Endodermal cell (in vitro differentiated cells): ENCODE measurements at places on chromosomes 12 and 14. TPM values are rescaled to one million over a fixed set of nuclear protein-coding genes. Genes with fewer than 3 reads are reported as not detected.
A peak's percentile ranks its signal among the peaks of the same experiment; 100 is the strongest.

GRCh38 chr12:31922341-31923062, 36.7 kb upstream of the RESF1 start:
- no peak for DNase-seq

- DNase-seq: no peak
Measured at GRCh38 chr12:3520711-3521110, 29.7 kb downstream of the PRMT8 start.

DNA sequence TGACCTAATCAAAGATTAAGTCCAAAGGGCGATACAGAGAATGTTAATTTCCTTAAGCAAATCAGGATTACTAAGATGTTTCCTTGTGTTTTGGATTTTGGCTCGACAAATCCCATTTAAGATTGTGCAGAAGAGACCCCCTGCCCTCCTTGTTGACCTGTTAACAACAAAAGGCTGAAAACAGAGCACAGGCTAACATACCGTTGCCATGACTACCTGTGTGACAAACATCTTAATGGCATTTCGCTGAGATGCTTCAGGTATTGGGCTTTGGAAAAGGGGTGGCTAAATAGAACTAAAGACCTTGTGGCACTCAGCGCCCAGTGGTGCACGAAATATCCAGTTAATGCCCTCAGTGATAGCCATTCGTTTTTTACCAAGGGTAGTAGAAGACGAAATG, 1532.3 kb upstream of the TMEM132C start:
- DNase-seq: peak; percentile 61

LRP1-AS gene
- total RNA-seq: not detected in 2 replicates

DNA sequence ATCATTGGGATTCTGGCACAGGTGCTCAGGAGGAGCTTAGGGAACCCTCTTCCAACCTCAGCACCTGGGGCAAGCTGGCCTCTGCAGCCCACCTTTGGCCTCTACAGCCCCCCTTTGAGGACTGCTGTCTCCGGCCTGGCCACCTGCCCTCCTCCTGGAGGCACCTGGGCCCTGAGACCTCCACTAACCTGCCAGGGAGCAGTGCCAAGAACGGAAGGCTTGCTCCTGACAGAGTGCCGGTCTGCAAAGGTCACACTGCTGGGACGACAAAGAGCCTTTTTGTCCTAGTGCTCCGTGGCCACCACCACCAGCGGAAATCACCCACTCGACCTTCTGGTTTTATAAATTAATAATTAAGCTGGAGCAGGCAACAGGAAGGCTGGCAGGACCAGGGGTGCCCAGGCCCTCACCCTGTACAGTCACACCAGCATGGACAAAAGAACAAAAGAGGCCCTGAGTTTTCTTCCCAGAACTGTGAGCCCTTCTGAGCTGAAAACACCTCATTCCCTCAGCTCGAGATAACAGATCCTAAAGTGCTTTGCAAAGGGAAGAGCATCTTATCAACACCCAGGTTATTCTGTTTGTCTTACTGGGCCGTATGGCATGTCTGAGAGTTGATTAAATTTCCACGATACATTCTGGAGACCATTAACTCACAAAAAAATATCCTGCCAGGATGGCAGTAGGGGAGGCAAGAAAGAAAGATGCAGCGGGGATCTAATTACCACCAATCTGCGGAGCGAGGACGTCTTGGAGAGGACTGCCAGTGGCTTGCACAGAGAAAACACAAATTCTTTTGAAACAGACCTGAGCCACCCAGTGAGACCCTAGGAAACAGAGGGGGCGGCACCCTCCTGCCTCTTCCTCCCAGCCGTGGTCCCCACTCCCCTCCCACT, 8.2 kb downstream of the TESC start:
- peak; percentile 47 for DNase-seq

PRIMA1 gene
- 16.2 and 20.8 TPM in 2 replicates for total RNA-seq

DNA sequence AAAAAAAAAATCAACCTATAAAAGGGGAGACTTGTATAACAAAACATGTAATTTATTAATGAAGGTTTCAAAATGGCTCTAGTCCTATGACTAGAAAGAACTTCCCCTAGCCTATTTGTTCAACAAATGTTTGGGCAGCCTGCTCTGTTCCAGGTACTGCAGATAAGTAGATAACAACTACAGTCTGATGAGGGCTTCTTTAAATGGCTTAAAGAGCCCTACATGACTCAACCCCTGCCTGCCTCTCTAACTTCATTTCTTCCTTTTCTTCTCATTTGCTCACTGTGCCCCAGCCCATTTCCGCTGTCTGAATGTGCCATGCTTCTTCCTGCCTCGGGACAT, 21.5 kb downstream of the ALDH6A1 start:
- no peak for DNase-seq

TSPAN19 gene
- not detected in 2 replicates for total RNA-seq

SERPINA6 gene
- not detected in 3 replicates for total RNA-seq

GRCh38 chr12:120125792-120126634, 9.5 kb upstream of the RAB35 start:
- no peak for DNase-seq
